Cerebellar nuclear complex (tissue), 1 donor: ENCODE measurements at places on chromosomes 4 and X.

- DNase-seq: no peak
Measured at GRCh38 chr4:151035328-151035727, 20.2 kb upstream of the LRBA start.

DNA sequence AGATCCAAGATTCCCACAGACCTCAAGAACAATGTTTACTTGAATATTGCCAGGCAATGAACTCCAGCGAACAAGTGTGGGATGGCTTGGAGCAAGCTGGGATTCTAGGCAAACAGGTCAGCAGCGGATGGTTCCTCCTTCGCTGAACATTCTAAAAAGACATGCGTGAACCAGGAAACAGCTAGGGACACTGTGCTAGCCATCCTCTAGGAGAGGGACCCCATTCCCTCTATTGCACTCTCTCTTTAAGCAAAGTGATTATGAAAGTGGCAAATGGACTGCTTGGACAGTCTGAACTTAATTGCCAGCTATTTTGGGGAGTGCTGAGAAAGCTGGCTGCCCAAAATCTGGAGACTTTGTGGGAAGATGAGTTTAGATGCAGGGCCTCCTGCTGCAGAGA, 29.9 kb upstream of the TEC start:
- no peak for DNase-seq

- peak; percentile 4 for DNase-seq
Measured at GRCh38 chr4:156594624-156595023, 377.0 kb downstream of the PDGFC start.

DNA sequence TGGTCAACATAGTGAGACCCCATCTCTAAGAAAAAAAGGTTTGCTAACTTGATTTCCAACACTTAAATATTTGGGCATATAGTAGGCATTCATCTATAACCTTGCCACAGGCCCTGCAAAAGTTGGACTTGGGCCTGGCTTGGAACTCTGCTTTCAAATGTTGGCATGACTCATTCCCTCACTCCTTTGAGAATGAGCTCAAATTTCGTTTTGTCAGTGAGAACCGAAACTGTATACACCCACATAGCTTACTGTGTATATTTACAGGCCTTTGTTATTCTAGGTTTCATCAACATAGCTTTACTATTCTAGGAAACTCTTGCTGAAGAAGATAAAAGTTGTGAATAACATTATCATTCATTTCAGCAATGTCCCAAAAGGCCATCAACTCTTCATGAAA, 88.7 kb upstream of the ELOVL6 start:
- no peak for DNase-seq

- DNase-seq: no peak
Measured at GRCh38 chr4:45621971-45622370, 501.9 kb downstream of the GABRG1 start.

GRCh38 chr4:177660223-177660622, 218.0 kb upstream of the AGA start:
- DNase-seq: no peak

GRCh38 chrX:70052895-70053615, 3.3 kb upstream of the AWAT2 start:
- DNase-seq: no peak

- DNase-seq: no peak
Measured at GRCh38 chr4:145722561-145722960, 42.6 kb downstream of the C4orf51 start.
